ENCODE measurements at places on chromosomes 2 and 18.

DNA sequence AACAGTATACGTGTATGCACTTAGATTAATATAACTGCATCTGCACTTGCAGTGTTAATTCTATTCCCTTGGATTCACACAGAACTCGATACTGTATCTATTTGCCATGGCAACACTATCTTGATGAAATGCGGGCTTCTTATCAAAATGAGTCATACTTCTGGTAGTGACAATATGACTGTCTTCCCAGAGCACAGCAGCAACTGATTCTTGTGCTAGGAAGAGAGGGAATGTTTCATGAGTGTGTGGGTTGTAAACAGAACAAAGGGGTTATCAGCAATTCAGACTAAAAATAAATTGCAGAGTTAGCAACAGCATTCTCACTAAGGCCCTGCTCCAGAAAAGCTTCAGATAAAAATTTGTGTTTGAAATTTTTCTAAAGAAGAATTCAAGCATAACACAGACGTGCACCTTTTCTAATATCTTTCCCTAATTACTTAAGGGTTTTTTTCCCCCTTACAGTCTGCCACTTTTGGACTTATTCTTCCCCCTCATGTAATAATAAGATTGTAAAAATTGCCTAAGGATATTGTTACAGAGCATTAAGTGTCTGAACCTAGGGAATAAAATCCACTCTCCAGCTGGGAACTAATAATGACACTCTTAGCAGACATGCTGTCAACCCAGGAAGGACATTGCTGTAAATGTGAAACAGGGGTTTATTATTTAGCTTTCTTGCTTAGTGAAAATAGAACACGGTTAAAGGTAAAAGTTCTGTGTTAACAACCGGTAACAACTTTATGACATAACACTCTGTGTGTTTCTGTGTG, 99.9 kb upstream of the SLC38A11 start:
- no peak for DNase-seq

- DNase-seq: no peak
Measured at GRCh38 chr2:98445683-98446581, 1.3 kb downstream of the INPP4A start.

GRCh38 chr2:222751238-222751637, 79.8 kb downstream of the MOGAT1 start:
- DNase-seq: no peak

DNA sequence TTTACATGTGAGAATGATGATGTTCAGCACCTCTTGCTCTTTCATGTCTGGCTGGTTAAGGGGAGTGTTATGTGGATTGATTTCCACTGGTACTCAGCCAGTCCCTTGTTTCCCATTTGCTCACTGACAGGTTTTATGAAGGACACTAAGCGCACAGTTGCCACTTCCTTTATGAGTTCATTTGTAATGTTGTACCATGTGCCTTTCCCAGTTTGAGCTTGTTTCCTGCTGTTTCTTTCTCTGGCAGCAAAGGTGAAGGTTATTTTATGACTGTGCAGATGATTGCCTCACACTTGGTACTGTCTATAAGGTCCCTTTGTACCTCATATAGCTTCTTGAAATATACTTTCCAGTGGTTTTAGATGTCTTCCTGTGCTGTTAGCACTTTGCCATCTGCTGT, 1700.5 kb upstream of the TMEFF2 start:
- DNase-seq: no peak

DNA sequence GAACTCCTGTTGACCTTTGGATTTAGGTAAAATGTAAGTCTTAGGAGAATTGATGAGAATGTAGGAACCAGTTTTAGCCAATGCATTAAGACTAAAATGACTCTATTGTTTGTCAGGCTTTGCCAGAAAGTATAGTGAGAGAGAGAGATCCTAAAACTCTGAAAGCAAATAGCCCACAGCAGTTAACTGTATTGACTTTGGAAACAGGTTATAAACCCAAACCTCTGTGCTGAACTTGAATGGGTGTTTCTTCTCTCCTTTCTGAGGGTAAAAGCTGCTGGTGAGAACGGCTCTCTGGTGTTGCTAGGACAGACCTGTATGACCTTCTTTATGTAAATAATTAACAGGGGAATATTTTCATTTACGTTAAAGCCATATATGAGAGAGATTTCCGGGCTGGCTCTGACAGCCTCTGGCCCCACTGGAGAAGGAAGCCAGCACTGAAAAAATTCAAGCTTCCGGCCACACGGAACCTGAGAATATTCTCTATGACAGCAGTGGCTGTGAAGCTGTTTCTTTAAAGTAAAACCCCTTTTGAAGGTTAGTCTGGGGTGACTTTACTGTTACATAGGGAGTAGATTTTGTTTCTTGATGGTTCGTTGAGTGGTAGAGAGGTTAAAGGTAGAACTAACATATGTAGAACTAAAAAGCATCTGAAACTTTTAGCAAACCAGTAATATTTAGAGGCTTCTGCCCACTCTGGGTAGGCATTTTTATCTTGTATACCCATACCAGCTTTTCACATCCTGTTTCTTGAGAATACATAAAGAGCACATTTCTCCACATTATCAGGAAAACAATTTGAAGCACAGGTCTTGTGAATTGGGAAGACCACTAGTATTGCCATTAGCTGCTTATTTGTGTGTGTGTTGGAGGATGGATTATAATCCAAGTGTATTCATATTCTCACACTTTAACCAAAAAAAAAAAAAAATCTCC, 123.8 kb downstream of the SPTBN1 start:
- DNase-seq: no peak

- no peak for DNase-seq
Measured at GRCh38 chr2:127161176-127162136, 54.5 kb upstream of the BIN1 start.

- no peak for DNase-seq
Measured at GRCh38 chr2:169641464-169641863, 52.7 kb downstream of the CFAP210 start.

DNA sequence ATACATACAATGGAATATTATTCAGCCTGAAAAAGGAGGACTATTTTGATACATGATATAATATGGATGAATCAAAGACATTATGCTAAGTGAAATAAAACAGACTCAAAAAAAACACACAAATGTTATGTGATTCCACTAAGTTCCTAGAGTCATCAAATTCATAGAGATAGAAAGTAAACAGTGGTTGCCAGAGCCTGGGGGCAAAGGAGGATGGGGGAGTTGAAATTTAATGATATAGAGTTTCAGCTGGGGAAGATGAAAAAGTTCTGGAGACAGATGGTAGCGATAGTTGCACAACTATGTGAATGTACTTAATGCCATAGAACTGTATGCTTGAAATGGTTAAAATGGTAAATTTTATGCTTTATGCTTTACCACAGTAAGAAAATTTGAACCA, 119.7 kb downstream of the METTL4 start:
- DNase-seq: no peak

GRCh38 chr2:191660575-191660974, 17.4 kb upstream of the NABP1 start:
- DNase-seq: no peak

- no peak for DNase-seq
Measured at GRCh38 chr2:217219164-217219520, 359.3 kb upstream of the TNP1 start.

DNA sequence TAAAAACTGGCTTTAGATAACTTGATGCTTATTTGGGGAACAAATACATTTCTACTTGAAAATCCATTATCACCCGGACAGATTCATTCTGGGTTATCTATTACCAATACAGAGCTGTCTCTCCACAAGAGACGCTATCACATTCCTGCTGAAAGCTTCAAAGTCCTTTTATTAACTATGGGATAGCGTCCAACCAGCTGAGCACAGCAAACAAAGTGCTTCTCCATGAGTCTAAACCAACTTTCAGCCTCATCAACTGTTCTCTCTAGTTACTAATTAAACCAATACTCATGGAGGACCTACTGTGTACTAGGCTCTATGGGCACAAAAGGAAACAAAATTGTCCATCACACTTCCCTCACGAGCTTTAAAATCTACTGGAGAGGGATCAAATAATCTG, 132.8 kb downstream of the L3MBTL4 start:
- DNase-seq: no peak

Data from stimulated activated CD8-positive, alpha-beta memory T cell treated with anti-CD3 and anti-CD28 coated beads, Interleukin-2, amount 100 ng/mL, for 1 hour (primary cell).